ENCODE measurements at places on chromosomes 3 and 15. TPM values are rescaled to one million over a fixed set of nuclear protein-coding genes. Genes with fewer than 3 reads are reported as not detected.

LINGO1 gene
- total RNA-seq = not detected

- H3K27me3 ChIP-seq = no peaks in the 10 kb centered on the region
- DNase-seq = no peak
- H3K36me3 ChIP-seq = no peaks in the 10 kb centered on the region
- H3K4me1 ChIP-seq = peaks cover 52% of the 10 kb centered on the region
- H3K27ac ChIP-seq = no peak overlapping the region
Measured at GRCh38 chr3:156583469-156583868, 28.6 kb upstream of the SSR3 start.

GALNT15 gene
- not detected for total RNA-seq

- H3K36me3 ChIP-seq = no peaks in the 10 kb centered on the region
- H3K27me3 ChIP-seq = no peaks in the 10 kb centered on the region
- DNase-seq = no peak
Measured at GRCh38 chr15:55116636-55117035, 80.1 kb downstream of the RSL24D1 start.

DNA sequence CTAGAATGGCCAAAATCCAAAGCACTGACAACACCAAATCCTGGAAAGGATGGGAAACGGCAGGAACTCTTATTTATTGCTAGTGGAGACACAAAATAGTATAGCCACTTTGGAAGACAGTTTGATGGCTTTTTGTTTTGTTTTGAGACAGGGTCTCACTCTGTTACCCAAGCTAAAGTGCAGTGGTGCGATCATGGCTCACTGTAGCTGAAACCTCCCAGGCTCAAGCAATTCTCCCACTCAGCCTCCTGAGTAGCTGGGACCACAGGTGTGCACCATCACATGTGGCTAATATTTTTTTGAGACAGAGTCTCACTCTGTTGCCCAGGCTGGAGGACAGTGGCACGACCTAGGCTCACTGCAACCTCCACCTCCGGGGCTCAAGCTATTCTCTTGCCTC is 27.3 kb upstream of the GPR160 start:
- no peak for DNase-seq
- no peaks in the 10 kb centered on the region for H3K27me3 ChIP-seq
- no peak overlapping the region for H3K4me3 ChIP-seq
- H3K4me1 ChIP-seq = peaks cover 8% of the 10 kb centered on the region
- no peak overlapping the region for H3K27ac ChIP-seq
- H3K36me3 ChIP-seq = no peaks in the 10 kb centered on the region

- peak overlapping the region; percentile 38 for H3K27ac ChIP-seq
- DNase-seq = peak; percentile 74
- peaks cover 63% of the 10 kb centered on the region for H3K4me1 ChIP-seq
- H3K4me3 ChIP-seq = no peak overlapping the region
- H3K27me3 ChIP-seq = no peaks in the 10 kb centered on the region
- no peaks in the 10 kb centered on the region for H3K36me3 ChIP-seq
Measured at GRCh38 chr3:73207946-73208440, 146.5 kb downstream of the EBLN2 start.

C3orf52 gene
- 0.07 TPM for total RNA-seq

- no peak for DNase-seq
- H3K4me3 ChIP-seq = no peak overlapping the region
- peaks cover 39% of the 10 kb centered on the region for H3K4me1 ChIP-seq
- H3K27ac ChIP-seq = no peak overlapping the region
- H3K27me3 ChIP-seq = no peaks in the 10 kb centered on the region
Measured at GRCh38 chr3:182303169-182303568, 490.1 kb upstream of the ATP11B start.

GRCh38 chr3:179189759-179190158 is 41.6 kb downstream of the PIK3CA start:
- DNase-seq = no peak
- H3K36me3 ChIP-seq = no peaks in the 10 kb centered on the region
- no peak overlapping the region for H3K4me3 ChIP-seq

GRCh38 chr15:66957431-66957720 is 108.0 kb upstream of the SMAD3 start:
- H3K4me3 ChIP-seq = no peak overlapping the region
- H3K27me3 ChIP-seq = no peaks in the 10 kb centered on the region
- no peak for DNase-seq
- H3K36me3 ChIP-seq = no peaks in the 10 kb centered on the region
- no peak overlapping the region for H3K27ac ChIP-seq

CYP8B1 gene
- total RNA-seq = not detected

DNA sequence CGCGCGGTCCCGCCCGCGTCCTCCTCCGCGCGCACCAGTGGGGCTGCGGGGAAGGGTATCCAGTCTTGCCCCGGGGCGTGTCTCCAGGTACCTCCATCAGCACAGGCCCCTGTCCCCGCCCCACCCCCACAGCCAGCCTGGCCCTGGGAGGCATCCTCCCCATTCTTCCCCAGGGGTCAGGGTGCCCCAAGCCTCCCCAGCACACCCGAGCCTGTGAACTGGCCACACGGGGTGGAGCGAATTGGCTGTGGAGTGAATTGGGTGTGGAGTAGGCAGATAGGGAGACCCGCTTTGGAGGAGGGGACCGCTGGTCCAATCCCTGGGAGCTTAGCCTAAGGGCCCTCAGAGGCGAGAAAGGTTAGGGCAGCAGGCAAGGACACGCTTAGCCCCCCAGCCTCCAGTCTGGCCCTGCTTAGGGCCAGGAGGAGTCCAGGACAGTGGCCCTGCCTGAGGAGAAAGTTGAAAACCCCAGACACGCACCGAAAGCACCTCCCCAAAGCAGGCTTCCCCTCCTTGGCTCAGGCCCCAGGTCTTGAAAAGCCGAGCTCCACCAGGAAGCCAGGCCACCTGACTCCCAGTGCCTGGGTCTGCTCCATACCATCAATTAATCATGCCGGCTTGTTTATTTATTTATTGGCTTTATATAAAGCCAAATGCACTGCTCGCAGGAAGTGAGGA is 107.7 kb upstream of the SLC6A11 start:
- H3K27ac ChIP-seq = no peak overlapping the region
- no peak overlapping the region for H3K4me3 ChIP-seq
- H3K27me3 ChIP-seq = no peaks in the 10 kb centered on the region
- no peaks in the 10 kb centered on the region for H3K36me3 ChIP-seq

- H3K4me3 ChIP-seq = no peak overlapping the region
- no peak for DNase-seq
- no peaks in the 10 kb centered on the region for H3K36me3 ChIP-seq
- no peaks in the 10 kb centered on the region for H3K27me3 ChIP-seq
- H3K4me1 ChIP-seq = 0 out of 2 replicates have a peak, but pooled peaks cover 4% of the 10 kb centered on the region
Measured at GRCh38 chr3:44875596-44875995, 1.2 kb downstream of the TGM4 start.

DNA sequence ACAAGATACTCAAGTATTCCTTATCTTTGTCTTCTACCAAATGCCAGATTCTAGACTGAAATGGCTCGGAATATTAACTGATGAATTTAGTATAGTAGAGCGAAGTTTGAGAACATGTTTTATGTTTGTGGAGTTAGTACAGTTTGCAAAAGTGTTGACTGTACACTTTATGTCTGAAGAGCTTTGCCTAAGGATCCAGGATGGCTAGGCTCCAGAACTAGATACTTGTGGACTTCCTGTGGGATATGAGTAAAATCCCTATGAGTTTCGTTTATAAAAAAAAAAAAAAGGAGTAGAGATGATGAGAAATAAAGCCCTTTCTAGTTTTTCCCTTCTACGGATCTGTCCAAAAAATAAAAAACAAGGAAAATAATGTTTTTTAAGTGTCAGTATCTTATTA is 96.7 kb downstream of the TP63 start:
- no peaks in the 10 kb centered on the region for H3K36me3 ChIP-seq
- H3K4me3 ChIP-seq = no peak overlapping the region
- H3K4me1 ChIP-seq = no peaks in the 10 kb centered on the region

GRCh38 chr3:69696367-69696766 is 42.9 kb upstream of the MITF start:
- no peak for DNase-seq
- H3K4me3 ChIP-seq = no peak overlapping the region
- H3K27me3 ChIP-seq = no peaks in the 10 kb centered on the region
- H3K36me3 ChIP-seq = no peaks in the 10 kb centered on the region

DNA sequence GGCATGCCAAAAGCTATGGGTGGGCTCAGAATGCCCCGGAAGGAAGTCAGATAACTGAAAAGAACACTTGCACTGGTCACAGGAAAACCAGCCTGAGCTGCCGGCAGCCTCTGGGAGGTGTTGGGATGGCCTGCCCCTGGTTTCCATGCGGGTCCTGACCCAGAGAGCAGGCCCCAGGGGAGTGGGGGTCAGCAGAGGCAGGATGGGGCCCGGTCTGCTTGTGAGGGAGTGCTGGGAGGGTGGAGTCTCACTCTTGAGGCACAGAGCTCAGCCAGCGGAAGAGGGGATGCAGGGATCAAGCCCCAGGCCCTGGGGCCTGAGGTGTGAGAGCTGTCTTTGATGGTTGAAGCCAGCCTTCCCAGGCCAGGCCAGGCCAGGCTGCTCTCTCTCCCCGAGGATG is 2.4 kb upstream of the RPUSD3 start:
- no peak overlapping the region for H3K4me3 ChIP-seq
- H3K27me3 ChIP-seq = no peaks in the 10 kb centered on the region
- peaks cover 15% of the 10 kb centered on the region for H3K4me1 ChIP-seq
- no peak for DNase-seq

DNA sequence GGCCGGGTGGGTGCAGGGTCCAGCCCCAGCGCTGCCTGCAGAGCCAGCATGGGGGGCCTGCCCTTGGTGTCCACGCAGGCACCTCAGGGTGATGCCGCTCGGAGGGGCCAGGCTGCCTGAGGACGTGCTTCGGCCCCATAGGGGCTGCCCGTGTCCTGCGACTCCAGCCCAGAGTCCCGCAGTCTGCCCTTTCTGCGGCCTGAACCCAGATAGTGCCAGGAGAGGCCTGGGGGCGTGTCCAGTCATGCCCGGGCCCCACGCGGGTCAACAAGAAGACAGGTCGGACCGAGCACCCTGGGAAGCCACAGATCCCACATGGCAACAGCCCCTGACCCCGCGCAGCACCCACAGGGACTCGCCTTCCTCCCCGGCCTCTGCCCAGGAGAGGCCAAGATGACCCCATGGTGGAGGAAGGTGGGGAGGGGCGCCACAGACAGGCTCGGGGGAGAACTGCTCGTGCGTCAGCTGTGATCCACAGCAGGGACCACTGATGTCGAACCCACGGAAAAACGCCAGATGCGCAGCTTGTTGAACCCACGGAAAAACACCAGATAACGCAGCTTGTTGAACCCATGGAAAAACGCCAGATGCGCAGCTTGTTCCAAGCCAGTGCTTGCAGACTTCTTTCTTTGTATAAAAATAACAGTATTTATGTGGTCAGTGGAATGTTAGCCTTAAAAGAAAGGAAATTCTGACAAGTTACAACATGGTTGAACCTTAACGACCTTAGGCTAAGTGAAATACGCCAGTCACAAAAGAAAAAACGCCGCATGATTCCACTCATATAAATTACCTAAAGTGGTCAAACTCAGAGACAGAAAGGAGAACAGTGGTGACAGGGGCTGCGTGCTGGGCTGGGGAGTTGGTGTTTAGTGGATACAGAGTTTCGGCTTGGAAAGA is 28.5 kb downstream of the CYFIP1 start:
- DNase-seq = no peak
- H3K27me3 ChIP-seq = no peaks in the 10 kb centered on the region
- no peak overlapping the region for H3K27ac ChIP-seq
- H3K4me1 ChIP-seq = no peaks in the 10 kb centered on the region
- no peak overlapping the region for H3K4me3 ChIP-seq
- H3K36me3 ChIP-seq = no peaks in the 10 kb centered on the region

- no peak overlapping the region for H3K27ac ChIP-seq
- no peaks in the 10 kb centered on the region for H3K4me1 ChIP-seq
- DNase-seq = no peak
- H3K36me3 ChIP-seq = no peaks in the 10 kb centered on the region
- no peak overlapping the region for H3K4me3 ChIP-seq
Measured at GRCh38 chr3:117926819-117927218, 1107.8 kb downstream of the IGSF11 start.

DNA sequence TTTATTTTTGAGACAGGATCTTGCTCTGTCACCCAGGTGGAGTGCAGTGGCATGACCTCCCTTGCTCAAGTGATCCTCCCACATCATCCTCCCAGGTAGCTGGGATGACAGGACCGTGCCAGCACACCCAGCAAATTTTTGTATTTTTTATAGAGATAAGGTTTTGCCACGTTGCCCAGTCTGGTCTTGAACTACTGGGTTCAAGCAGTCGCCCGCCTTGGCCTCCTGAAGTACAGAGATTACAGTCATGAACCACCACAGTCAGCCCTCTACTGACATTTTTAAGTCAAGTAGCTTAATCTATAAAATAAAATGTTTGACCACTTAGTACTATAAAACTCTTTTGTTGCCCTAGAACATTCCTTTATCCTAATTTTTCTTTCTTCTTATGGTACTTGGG is 198.8 kb downstream of the FNDC3B start:
- no peaks in the 10 kb centered on the region for H3K27me3 ChIP-seq
- no peaks in the 10 kb centered on the region for H3K36me3 ChIP-seq
- no peak overlapping the region for H3K27ac ChIP-seq
- no peak overlapping the region for H3K4me3 ChIP-seq
- no peak for DNase-seq

DNA sequence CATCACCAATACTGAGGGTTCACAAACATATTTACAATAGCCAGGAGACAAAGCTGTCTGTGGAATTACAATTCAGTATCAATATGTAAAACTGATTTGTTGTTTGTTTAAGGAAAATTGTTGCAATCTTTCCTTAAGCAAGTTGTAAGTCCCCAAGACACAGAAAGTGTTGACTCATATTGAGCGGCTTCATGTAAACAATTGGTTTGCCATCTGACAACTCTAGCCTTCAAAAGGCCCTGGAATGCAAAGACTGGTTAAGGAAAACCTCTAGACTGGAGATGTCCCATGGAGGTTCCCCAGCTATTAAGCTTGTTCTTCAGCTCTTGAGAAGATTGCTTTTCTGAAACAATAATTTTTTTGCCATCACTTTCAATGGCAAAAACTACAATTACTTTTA is 283.7 kb upstream of the PROK2 start:
- no peak overlapping the region for H3K4me3 ChIP-seq
- no peak for DNase-seq
- no peak overlapping the region for H3K27ac ChIP-seq
- H3K27me3 ChIP-seq = no peaks in the 10 kb centered on the region
- no peaks in the 10 kb centered on the region for H3K4me1 ChIP-seq

DNA sequence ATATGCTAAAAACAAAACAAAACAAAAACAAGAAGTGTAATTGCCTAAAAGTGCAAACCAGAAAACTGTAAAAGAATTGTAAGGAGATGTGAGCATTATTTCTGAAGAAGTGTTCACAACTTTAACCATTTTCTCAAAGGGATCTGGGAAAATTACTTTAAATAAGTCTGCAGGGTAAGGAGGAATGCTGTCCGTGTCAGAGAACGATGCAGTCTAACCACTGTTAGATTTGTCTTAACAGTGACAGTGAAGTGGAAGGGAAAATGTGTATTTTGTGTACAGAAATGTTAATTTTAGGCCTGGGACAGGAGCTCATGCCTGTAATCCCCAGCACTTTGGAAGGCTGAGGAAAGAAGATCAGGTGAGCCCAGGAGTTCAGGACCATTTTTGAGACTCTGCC is 95.7 kb downstream of the DLG1 start:
- no peaks in the 10 kb centered on the region for H3K36me3 ChIP-seq
- no peak overlapping the region for H3K27ac ChIP-seq
- H3K4me1 ChIP-seq = peaks cover 9% of the 10 kb centered on the region
- H3K4me3 ChIP-seq = no peak overlapping the region
- DNase-seq = no peak

Data from Karpas-422 (cell line).